ENCODE measurements at places on chromosomes 16 and 17.
A peak's percentile ranks its signal among the peaks of the same experiment; 100 is the strongest.

- no peak for DNase-seq
These were observed 597.4 kb upstream of the CDH5 start for GRCh38 chr16:65769055-65769465.

- DNase-seq = no peak
These were observed 2.6 kb downstream of the ERI2 start for GRCh38 chr16:20803561-20804214.

GRCh38 chr17:32141258-32141657, 1.0 kb upstream of the RHOT1 start:
- peak; percentile 60 for DNase-seq

DNA sequence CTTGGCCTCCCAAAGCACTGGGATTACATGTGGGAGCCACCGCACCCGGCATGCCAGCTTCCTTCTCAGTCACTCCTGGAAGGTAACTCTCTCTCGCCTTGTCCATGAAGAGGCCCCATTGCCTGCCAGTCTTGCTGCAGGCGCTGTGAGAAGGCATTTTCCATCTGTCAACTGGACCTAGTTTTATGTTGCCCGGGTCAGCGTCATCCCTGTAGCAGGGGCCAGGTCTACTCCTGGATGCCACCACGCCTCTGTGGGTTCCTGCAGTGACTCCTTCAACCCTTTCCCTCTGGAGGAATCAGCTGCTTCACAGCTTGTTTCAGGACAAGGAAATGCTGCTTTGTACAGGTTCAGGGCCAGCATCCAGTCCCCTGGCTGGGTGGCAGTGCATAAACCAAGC, 2.6 kb upstream of the NLRC3 start:
- no peak for DNase-seq

GRCh38 chr17:31095236-31096105, 694 bp downstream of the NF1 start:
- peak; percentile 64 for DNase-seq

- no peak for DNase-seq
These were observed 66.8 kb upstream of the FA2H start for GRCh38 chr16:74841469-74841868.
